Endothelial cell of coronary artery (primary cell): ENCODE measurements at places on chromosomes 2 and 18. TPM values are rescaled to one million over a fixed set of nuclear protein-coding genes. Genes with fewer than 3 reads are reported as not detected.

Gene BOK
- 29.8 and 51.2 TPM in 2 replicates for total RNA-seq

Gene FLACC1
- total RNA-seq: 0.36 and 1.0 TPM in 2 replicates

Gene DYNC2LI1
- total RNA-seq: 9.6 and 10.9 TPM in 2 replicates

Gene KIF1A
- total RNA-seq: 0.09 TPM in 1 of 2 replicates, not detected in the other

Gene TSHZ1
- 2.9 and 4.5 TPM in 2 replicates for total RNA-seq

Gene SEC11C
- 20.8 and 24.2 TPM in 2 replicates for total RNA-seq

Gene FSIP2
- total RNA-seq: 0.27 and 0.38 TPM in 2 replicates

Gene ZNF397
- 3.3 and 7.9 TPM in 2 replicates for total RNA-seq

Gene PRPF40A
- total RNA-seq: 115 and 145 TPM in 2 replicates

Gene FEV
- total RNA-seq: not detected in 2 replicates

Gene FARSB
- total RNA-seq: 11.0 and 13.5 TPM in 2 replicates

Gene ABCG8
- not detected in 2 replicates for total RNA-seq

Gene SERPINB11
- total RNA-seq: not detected in 2 replicates

Gene ANKAR
- 3.5 and 4.3 TPM in 2 replicates for total RNA-seq

Gene RANBP2
- total RNA-seq: 74.9 and 83.9 TPM in 2 replicates

Gene GPBAR1
- total RNA-seq: under 0.01 TPM in 1 of 2 replicates, not detected in the other
